Hematopoietic multipotent progenitor cell treated with erythropoietin and hydrocortisone succinate and interleukin-3 and kit ligand, for 17 days (in vitro differentiated cells): ENCODE measurements at places on chromosomes 2 and 18.

DNA sequence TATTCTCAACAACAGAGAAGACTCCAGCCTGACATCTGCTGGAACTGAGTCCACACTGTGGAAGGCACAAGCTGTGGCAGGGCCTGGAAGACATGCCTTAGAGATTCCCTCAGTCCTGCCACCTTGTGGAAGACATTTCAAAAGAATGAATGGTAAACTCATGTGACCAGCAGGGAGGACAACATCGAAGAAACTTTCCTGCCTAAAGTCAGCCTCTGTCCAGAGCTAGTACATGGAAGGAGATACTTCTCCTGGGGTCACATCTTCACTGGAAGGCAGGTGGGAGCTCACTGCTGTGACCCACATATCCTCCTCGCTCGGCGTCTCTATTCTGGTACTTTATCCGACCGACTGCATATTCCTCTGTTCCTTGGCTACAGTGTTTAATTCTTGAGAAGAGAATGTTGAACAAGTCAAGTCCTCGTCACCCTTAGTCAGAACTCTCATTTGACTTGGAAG is 59.5 kb downstream of the PUM2 start:
- DNase-seq = peak; percentile 51

DNA sequence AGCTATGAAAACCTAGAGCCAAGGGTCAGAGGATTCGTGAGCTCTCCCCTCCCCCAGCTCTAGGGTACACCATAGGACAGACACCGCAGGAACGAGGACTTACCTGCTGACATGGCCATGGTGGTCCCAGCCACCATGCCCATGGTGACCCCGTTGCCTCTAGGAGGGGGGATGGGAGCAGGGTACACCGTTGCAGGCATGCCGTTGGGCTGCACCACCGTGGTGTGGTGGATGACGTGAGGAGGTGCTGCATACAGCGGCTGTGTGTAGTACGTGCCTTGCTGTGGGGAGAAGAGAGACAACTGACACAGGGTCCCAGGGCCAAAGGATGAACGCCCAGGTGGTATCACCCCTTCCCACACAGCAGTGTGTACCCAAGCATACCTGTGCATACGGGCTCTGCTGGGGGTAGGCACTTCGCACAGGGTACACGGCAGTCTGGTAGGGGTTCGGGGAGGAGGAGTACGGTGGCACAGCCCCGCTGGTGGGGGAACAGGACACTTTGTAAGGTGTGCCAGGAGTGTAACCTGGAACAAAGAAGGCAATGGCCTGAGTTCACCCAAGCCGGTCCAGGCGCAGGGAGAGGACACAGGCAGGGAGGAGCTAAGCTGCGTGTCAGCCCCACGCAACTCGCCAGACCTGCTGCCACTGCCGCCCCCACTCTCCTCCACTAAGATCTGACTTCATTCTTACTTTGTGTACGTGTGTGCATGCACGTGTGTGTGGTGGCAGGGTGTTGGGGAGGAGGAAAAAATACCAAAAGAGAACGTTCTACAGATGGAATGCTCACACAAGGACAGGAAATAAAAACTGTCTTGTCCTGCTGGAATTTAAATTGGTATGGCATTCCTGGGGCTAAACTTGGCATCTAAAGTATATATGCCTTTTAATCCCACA is 37.8 kb downstream of the FAM168B start:
- no peak for DNase-seq

DNA sequence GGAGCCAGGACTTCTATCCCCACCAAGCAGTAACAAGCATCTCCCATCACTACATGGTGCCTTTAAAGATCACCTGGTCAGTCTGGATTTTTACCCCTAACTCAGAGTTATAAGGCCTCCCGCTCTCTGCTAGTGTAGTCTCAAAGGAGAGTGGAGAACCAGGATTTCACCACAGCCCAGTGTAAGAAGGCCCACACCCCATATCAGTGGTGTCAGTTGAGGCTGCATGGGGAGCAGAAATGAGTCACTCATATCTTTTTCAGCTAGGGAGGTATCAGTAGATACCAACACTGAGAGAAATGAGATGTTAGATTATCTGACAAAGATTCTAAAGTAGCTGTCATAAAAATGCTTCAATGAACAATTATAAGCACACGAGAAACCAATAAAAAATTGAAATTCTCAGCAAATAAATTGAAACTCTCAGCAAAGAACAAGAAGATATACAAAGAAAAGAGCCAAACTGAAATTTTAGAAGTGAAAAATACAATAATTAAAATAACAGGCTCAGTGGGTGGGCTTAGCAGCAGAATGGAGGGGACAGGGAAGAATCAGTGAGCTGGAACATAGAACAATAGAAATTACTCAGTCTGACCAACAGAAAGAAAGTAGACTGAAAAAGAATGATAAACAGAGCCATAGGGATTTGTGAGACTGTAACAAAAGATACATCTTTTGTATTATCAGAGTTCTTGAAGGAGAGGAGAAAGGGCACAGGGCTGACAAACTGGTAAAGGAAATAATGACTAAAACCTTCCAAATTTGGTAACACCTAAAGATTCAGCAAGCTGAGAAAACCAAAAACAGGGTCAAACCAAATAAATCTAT is 257.7 kb downstream of the ANAPC1 start:
- no peak for DNase-seq

DNA sequence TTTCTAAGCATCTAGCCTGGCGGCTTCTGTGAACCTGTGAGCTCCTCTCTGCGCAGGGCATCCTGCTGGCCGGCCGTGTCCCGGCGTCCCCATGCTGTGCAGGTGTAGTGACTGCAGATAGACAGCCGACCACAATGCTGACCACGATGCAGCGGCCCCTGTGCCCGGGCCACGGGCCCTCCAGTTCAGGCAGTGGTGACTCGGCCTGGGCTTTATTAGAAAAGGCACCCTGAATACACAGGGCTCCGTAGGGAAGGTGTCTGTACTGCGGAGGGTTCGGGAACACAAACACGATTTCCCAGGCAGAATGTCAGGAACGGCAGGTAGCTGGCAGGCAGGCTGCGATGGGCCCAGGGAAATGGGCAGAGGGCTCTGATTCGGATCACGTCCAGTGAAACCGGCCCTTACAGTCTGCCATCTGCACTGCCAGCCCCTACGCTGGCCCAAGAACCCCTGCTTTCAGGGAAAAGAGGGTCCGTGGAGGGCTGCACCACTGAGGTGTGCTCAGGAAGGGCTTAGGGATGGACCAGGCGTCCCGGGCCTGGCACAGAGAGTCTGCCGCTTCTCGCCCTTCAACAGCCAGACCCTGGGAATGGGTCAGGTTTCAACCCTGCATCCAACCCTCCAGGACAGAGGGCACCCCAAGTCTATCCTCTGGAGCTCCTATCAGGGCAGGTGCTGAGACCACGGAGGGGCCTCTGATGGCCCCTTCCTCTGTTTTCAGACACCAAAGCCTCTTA is 196.5 kb downstream of the HDAC4 start:
- DNase-seq = no peak

- DNase-seq = no peak
Observed at GRCh38 chr2:47004905-47005495, 89.4 kb upstream of the MCFD2 start.

GRCh38 chr18:79792988-79793355 is 4.8 kb upstream of the KCNG2 start:
- no peak for DNase-seq

DNA sequence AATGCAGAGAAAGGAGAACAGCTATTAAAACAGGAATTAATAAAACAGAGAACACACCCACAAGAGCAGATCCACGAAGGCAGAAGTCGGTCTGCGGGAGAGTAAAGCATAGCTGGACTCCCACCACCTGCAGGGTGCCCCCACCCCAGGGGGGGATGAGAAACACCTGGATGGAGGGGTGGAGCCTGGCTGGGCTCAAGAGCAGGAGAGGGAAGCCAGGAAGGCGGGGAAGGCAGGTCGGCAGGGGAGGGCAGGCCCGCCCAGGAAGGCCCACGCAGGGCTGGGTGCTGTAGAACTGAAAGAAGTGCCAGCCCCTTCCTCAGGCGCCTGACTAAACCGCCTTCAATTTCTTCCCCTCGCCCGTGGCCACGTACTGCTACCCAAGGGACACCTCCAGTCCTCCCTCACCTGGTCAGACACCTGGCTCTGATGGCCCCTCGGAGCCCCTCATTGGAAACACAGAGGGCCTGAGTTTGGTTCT is 175.4 kb downstream of the HDAC4 start:
- DNase-seq = no peak

DNA sequence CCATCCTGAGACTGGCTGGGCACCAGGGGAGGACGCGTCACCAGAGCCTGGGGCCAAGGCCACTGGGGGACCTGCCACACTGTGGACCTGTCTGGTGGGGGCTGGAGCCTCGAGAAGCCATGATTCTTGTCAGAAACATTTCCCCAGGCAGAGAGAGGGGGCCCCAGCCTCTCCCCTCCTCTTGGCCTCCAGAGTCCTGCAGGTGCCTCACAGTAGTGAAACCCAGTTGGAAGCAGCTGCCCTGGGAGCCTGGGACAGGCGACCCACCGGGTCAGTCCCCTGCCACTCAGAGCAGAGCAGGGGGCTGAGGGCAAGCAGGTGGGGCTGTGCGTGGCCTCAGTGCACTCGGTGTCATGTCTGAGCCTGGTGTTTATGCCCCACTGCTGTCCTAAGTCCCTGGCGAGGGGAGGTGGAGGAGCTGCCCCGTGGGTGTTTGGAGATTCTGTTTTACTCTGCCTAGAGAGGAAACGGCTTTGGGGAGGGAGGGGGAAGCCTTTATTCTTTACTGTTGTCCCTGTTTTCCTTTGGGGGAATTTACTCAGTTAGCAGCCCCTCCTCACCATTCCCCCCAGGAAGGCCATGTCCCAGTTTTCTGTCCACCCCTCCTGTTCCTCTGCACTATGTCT is 7.7 kb downstream of the OXER1 start:
- DNase-seq = no peak

DNA sequence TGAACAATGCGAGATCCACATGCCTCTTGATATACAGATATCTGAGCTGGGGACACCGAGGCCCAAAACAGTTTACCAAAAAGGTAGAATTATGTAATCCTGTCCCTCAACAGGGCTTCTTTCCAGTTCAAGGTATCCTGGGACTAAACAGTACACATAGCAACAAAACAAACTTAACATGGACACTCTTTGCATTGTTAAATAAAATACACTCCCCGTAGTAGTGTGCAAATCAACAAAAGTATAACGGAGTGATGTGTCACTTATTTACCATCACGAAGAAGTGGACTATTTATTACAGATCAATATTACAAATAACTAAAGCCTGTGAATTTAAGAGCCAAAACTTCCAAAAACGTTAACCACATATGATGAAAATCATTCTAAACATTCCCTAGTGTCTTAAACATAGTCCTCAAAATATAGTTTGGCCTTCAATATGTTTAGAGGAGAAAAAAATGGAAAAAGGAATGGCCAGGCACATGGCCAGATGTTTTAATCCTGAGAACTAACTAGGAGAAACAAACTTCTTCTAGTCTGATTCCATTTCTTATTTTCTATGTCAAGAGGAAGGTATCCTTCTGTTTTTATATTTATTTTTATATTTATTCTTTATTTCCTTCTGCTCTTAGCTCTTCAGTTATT is 377.5 kb downstream of the OSR1 start:
- no peak for DNase-seq

DNA sequence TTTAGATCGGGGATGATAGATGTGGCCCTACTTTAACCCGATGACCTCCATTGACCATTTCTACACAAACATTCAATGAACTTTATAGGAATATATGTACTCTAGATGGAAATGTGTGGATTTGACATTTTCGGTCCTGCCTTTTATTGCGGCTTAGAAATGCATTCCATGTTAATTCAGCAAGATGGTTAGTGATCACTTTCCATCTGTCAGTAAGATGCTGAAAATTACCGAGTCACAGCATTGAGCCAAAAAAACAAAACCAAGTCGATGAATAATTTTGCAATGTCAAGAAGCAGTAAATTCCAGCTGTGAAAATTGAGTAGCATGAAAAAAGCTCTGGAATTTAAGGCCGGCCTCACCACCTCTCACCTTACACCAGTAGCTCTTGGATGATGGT is 1642.6 kb upstream of the NXPH2 start:
- no peak for DNase-seq

DNA sequence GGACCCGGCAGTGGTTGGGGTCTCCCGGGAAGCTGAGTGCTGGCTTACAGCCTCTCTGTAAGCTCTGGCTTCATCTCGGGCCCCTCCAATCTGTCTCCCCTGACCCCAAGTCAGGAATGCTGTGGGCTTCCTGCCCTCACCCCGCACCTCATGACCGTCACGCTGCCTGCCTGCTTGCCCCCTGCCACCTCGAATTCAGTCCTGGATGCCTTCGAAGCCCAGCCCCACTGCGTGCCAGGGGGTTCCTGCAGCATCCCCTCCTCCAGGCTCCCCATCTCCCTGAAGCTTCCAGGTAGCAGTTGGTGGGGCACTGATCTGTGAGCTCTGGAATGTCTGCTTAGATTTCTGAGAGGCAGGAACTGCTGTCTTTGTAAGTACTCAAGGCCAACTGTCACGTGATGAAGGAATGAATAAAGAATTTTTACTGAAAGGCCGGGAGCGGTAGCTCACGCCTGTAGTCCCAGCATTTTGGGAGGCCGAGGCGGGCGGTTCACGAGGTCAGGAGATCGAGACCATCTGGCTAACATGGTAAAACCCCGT is 6.5 kb downstream of the CLHC1 start:
- DNase-seq = no peak

GRCh38 chr2:67268797-67269196 is 128.3 kb upstream of the ETAA1 start:
- no peak for DNase-seq

DNA sequence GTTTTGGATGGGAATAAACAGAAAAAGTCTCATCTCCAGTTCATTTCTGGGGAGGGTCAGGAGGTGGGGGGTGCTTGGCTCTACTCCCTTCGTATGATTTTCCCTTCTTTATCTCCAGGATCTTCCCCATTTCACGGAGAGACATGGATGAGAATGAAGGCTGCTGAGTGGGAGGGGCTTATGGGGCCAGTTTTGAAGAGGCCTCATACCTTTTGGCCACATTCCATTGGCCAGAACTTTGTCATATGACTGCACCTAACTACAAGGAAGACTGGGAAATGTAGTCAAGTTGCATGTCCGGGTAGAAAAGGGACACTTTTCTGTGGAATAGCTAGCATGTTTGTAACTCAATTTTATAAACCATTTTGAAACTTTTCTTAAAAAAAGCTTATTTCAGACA is 117.6 kb downstream of the NEDD4L start:
- no peak for DNase-seq

- no peak for DNase-seq
Observed at GRCh38 chr2:178044836-178045235, 27.7 kb downstream of the PDE11A start.

DNA sequence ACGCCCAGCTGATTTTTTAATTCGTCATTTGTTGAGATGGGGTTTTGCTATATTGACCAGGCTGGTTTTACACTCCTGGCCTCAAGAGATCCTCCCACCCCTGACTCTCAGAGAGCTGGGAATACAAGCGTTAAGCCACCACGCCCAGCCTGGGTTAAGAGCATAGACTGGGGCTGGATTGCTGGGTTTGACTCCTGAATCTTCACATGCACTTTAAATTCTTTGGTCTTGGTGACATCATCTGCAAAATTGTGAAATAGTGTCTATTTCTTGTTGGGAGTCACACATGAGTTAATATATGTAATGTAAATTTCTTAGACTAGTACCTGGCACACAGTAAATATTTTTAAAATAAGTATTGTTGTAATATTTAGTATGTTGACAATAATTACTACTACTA is 257.4 kb downstream of the DOK6 start:
- no peak for DNase-seq

GRCh38 chr18:3170441-3171161 is 49.2 kb downstream of the MYOM1 start:
- DNase-seq = no peak

GRCh38 chr2:108591163-108591562 is 56.9 kb downstream of the LIMS1 start:
- DNase-seq = no peak

GRCh38 chr2:54073796-54074195 is 41.6 kb upstream of the ACYP2 start:
- DNase-seq = peak; percentile 32
